Hypothalamus (tissue), 51 donors: ENCODE measurements at places on chromosomes 1 and 21.

- DNase-seq, result no peak
Measured at GRCh38 chr1:153402226-153402625, 11.4 kb upstream of the S100A8 start.

- DNase-seq, result no peak
Measured at GRCh38 chr1:160575112-160575664, 4.1 kb downstream of the CD84 start.

DNA sequence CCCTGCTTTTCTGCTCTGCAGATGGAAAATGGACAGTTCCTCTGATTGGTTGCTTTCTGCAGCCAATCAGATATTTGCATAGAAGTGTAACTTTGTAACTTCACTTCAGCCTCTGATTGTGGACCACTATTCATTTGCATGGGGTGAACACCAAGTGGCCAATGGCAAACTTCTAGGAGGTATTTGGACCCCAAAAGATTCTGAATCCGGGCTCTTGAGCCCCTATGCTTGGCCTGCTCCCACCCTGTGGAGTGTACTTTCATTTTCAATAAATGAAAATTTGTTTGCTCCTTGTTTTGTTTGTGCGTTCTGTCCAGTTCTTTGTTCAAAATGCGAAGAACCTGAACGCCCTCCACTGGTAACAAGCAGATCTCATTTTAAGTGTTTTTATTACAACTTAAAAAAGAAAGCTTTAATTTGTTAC, 6.4 kb upstream of the GSTM4 start:
- no peak for DNase-seq

DNA sequence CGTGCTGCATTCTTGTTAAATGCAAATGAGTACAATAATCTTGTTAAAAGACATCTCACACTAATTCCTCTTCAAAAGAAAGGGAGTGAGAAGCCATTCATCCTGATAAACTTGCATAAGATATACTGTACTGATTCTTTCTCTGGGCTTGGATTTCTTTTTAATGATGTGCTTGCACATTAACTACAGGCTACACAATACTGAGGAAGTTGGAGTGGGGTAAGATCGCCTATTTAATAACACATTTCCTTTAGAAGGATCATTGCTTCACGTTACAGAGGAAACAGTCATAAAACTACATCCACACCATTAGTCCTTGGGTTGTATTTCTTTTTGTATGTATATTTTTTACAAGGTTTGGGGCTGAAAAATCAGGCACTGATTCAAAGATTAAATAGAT, 36.6 kb downstream of the NRIP1 start:
- no peak for DNase-seq

GRCh38 chr1:152933196-152933595, 13.8 kb upstream of the SPRR5 start:
- DNase-seq, result no peak

DNA sequence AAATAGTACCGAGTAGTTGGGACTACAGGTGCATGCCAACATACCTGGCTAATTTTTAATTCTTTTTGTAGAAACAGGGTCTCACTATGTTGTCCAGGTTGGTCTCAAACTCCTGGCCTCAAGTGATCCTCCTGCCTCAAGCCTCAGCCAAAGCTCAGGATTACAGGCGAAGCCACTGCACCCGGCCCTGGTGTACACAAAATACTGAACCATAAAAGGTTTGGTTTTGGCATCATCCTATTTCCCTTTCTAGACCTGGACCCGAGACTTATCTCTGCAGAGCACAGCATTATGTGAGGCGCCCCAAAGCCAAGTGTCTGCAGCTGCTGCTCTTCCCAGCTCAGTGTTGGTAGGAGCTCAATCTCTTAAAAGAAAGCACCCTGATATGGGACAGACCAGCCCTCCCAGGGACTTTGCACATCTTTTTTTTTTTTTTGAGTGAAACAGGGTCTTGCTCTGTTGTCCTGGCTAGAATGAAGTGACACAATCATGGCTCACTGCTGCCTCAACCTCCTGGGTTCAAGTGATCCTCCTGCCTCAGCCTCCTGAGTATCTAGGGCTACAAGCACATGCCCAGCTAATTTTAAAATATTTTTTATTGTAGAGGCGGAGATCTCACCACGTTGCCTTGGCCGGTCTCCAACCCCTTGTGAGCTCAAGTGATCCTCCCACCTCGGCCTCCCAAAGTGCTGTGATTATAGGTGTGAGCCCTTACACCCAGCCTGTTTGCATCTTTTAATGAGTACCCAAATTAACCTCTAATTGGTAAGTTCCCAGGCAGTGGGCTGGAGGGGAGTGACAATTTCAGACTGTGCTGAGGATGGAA, 20.4 kb downstream of the TEX35 start:
- DNase-seq, result no peak

- no peak for DNase-seq
Measured at GRCh38 chr1:166953491-166953890, 21.8 kb downstream of the ILDR2 start.

- no peak for DNase-seq
Measured at GRCh38 chr1:177627148-177627910, 342.5 kb downstream of the SEC16B start.

GRCh38 chr1:91556556-91556955, 55.9 kb downstream of the CDC7 start:
- DNase-seq, result no peak

DNA sequence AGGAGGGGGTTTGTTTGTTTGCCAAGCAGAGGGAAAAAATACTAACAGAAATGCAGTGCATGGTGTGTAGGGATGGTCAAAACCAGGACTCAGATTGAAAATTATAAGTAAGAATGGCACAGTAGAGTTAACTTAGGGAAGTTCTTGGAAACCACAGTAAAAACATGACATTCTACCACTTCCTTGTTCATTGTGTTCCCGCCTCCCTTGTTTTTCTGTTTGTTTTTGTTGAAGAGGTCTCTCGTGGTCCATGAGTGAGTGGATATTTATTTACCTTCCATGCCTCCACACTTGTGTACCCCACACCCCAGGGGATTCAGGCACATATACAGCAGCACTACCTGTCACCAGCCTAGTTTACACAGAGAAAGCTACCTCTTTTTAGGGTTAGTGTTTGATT, 69.6 kb downstream of the OLFML2B start:
- no peak for DNase-seq

DNA sequence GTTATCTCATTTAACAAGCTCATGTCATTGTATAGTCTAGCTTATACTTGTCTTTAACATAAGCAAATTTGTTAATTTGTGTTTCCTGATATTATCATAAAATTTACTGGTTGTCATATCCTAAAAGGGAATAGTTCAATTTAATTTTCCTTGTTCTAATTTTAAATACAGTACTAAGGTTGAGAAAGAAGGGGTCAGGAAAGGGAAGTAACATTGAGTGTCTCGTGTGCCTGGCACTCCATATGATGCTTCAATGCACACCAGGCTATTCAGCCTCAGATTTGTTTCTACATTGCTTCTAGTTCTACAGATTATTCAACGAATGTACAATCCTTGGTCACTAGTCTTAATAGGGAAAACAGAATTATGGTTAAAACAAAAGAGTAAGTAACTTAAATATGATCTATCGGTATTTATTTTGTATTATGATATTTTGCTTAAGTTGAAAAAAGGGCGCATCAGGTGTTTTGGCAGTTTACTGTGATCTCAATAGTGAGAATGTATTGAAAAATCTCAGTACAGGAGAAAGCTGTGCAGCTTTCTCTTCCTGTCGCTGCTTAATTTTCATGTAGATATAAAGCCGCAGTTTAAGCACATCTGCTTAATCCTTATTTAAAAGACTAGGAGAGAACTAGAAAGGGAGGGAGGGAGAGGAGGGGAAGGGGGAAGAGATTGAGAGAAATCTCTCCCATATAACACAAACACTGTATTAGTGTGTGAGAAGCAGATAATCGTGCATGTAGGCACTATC, 13.0 kb downstream of the PTPRC start:
- no peak for DNase-seq

DNA sequence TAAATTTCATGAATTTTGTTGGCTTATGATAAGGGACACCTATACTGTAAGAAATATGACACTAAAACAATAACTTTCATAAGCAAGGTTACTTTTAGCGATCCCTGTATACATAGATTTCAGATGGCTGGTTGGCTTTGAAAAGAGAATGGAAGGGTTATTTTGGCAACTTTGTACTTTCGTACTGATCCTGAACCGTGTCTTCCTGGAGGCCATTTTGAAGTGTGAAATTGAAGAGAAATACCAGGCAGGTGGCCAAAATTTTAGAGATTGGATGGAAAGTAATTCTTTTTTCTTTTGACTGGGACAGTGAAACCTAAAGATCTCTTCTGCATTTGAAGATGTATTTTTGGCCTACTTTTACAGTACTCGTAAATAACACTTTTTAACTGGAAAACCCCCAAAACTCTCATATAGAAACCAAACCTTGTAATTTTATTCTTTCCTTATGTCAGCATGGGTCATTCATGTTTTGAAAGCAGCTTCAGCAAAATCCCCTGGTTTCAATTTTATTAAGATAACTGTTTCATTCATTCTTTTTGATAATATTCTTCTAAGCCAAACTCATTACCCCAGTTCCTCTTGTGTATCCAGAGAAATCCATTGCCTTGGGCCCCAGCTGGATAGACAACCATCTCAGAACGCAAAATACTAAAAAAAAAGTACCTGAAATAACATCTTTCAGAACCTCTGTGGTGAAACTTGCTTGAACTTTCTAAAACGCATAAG, 38.4 kb upstream of the ZNF281 start:
- no peak for DNase-seq

DNA sequence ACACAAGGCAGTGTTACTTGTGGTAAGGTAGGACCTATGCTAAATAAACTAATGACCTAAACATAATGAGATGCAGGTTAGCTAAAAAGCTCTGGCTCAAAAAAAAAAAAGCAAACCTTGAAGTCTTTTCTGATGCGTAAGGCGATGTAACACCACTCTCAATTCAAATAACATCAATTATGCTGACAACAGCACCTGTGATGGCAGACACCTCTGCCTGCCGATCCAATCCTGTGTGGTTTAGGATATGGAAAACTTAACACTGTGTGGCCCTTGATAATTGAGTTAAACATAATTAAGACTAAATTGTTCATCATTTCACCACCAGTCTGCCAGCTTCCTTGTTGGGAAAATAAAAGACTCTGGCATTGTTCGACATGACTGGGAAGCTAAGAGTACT, 9.1 kb downstream of the RPAP2 start:
- DNase-seq, result no peak

GRCh38 chr1:230839173-230839572, 29.1 kb downstream of the C1orf198 start:
- DNase-seq, result peak; percentile 24

GRCh38 chr1:158101927-158102326, 78.8 kb upstream of the CD1D start:
- DNase-seq, result no peak

GRCh38 chr21:46442938-46443337, 15.8 kb upstream of the DIP2A start:
- DNase-seq, result no peak

DNA sequence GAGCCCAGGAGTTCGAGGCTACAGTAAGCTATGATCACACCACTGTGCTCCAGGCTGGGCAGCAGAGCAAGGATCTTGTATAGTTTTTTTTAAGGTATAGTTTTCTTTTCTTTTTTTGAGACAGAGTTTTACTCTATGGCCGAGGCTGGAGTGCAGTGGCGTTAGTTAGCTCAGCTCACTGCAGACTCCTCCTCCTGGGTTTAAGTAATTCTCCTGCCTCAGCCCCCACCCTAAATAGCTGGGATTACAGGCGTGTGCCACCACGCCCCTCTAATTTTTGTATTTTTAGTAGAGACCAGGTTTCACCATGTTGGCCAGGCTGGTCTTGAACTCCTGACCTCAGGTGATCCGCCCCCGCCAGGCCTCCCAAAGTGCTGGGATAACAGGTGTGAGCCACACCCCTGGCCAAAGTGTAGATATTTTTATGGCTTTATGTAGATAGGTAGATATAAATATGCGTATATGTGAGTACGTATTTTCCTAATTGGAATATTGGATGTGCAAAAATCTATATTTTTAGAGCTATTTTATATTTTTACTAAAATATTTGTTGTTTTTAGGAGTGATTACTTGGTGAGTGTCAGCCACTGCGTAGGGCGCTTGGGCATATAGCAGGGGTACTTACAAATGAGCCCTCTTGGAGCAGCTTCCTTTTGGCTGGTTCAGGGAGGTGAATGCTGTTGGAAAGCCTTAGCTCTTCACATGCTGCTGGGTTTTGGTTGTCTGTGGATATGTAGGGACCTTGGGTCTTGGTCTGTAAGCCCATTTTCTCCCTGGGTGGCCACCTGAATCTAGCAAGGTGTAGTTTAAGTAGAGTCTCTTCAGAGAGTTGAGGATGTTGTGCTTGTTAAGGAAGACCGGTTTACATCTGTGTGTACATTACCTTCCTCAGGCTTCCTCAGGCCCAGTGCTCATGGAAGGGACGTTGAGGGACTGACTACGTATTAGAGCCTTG, 9.5 kb downstream of the KDM4A start:
- no peak for DNase-seq
